ENCODE measurements at places on chromosomes 6 and 20.
A peak's percentile ranks its signal among the peaks of the same experiment; 100 is the strongest.

- DNase-seq, result no peak
Observed at GRCh38 chr6:165880686-165881085, 217.6 kb upstream of the PDE10A start.

DNA sequence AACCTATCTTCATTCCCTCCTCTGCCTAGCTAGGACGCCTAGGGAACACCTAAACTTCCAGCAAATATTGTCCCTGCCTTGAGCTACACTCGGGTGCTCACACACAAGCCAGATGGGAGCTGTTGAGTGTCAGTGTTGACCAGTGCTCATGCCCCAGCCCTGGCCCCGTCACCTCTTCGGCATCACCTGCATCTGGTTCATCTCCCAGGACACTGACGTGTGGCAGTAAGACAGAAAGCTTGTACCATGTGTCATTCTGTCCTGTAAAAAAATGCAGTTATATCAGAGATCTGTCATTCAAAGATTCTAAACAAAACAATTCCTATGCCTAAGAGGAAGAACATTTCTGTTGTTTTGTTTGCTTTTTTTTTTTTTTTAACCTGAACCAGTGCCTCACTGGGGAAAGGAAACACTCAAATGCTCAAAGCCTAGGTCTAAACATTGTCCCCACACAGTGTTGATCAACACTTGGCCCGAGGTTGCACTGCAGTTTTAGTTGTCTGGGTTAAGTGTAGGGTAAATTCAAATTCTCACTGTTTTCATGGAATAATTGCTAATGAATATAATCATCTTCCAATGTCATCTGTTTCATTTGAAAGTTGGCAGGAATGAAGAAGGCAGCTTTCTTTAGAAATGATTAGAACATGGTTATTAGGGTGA is 102.7 kb upstream of the SASH1 start:
- DNase-seq, result no peak

DNA sequence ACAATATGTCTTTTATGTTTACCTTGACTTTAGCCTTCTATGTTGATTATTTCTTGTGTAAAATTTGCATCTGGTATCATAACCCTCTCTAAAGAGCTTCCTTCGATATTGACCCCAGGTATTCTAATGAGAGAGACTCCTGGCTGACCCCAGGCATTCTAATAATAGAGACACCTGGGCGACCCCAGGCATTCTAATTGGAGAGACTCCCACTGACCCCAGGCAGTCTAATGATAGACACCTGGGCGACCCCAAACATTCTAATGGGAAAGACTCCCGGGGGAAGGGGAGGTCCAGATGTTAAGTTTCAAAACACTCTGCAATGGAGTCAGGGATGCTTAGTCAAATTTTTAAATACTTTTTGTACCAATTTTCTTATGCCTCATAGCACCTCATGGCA is 726.4 kb downstream of the COL12A1 start:
- DNase-seq, result no peak

DNA sequence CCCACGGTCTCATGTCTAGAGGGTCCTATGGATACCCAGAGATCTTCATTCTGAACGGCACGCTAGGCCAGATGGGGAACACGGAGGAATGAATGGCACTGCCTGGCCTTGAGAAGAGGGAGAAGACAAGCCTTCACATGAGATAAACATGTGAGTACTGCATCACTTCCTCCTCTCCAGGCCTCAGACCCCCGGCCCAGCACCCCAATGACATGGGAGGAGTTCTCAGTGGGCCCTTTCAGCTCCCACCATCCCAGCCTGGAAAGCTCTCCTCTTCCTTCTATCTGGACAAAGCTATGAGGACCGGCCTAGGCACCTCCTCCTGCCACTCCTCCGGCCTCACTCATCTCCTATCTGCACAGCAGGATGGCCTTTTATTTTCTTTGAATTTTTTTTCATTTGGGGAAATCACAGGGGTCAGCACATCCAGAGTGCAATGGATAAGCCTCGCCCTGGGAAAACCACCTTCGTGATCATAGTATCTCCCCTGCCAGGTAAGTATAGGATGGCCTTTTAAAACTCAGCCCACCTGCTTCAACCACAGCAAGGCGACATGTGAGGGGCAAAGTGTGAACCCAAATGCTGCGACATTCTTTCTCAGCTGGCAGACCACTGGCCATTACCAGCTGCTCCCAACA is 39.2 kb upstream of the CDKN1A start:
- DNase-seq, result no peak

GRCh38 chr6:129263176-129263575 is 380.2 kb downstream of the LAMA2 start:
- no peak for DNase-seq

DNA sequence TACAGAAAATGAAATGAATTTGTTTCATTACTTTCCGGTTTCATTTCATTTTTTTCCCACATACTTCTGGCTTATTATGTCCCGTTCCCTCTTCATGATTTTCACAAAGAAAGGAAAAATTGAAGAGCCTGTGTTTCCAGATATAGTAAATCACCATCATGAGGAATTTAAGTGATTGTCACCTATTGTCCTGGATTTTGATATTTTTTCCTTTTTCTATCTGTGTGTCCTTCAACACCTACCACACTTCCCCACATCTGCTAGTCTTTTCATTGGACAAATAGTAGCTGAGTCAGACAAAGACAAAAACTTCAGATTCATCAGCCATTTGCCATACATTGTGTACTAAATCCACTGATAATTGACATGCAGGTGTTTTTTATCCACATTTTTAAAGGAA is 258.2 kb upstream of the HSF2 start:
- no peak for DNase-seq

GRCh38 chr6:12381587-12381986 is 91.4 kb downstream of the EDN1 start:
- DNase-seq, result no peak

DNA sequence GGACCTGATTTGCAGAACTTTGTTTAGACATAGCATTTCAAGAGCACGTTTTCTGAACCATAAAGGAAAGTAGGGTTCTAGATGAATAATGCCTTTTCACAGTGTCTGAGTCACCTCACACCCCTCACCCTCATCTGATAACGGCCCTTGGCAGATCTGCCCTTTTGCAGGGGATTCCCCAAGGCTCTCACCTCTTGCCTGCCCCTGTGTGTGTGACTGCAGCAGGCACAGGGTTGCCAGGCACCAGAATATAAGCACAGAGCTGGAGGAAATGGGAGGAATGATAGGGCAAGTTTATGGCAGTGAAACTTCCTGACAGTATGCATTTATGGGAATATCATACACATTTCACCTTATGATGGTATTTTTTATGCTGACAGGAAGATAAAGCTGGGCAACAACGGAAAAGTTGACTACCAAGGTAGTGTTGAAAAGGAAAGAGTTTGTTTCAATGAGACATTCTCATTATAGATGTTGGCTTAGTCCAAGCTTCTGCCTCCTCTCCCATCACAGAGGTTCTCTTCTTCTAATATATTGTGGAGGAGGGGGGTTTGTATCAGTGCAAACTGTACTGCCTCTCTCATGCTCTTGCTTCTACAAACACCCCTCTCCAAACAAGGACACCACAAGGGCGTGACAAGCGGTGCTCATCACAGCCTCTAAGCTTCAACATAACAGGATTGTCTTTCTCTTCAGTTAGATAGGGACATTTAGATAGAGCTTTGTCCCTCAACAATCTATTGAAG is 101.5 kb upstream of the BACH2 start:
- DNase-seq, result peak; percentile 18
